Tongue (tissue), 3 donors: ENCODE measurements at places on chromosomes 3 and 15. TPM values are rescaled to one million over a fixed set of nuclear protein-coding genes. Genes with fewer than 3 reads are reported as not detected.

GOLGA8O gene
- 0.92 TPM for total RNA-seq

NLGN1 gene
- 12.6 TPM for total RNA-seq

DNASE1L3 gene
- not detected for total RNA-seq

ELL3 gene
- 6.1 TPM for total RNA-seq

OXTR gene
- total RNA-seq, result 0.62 TPM

LSAMP gene
- 7.7 TPM for total RNA-seq

CPN2 gene
- total RNA-seq, result not detected

IL17RC gene
- total RNA-seq, result 24.4 TPM

DUOX1 gene
- 32.5 TPM for total RNA-seq

CELF6 gene
- total RNA-seq, result 1.3 TPM

ANKUB1 gene
- not detected for total RNA-seq
